Neural progenitor cell (in vitro differentiated cells): ENCODE measurements at places on chromosomes 13 and 19.

- no peak for DNase-seq
Measured at GRCh38 chr19:35039881-35040825, 1.4 kb upstream of the HPN start.

DNA sequence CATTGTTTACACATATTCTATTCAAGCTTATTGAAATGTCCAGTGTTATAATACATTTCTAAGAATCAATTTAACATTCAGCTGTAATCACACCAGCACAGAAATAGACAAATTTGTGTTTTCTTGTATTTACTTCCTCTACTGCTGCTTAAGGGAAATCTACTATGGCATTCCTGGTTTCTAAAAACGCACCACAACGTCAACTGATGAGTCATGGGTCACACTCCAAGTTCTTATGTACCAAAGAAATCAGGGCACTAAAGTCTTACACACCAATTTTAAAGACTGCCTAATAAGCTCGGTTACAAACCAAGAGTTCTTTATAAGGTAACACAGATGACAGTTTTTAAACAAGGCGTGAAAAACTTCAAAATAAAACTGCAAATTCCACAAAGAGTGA, 13.2 kb downstream of the LNX2 start:
- no peak for DNase-seq

- no peak for DNase-seq
Measured at GRCh38 chr13:30819136-30819888, 84.0 kb downstream of the ALOX5AP start.

- no peak for DNase-seq
Measured at GRCh38 chr13:21316376-21316775, 139.9 kb downstream of the MRPL57 start.

GRCh38 chr19:42255766-42256745, 1.1 kb upstream of the ERF start:
- peak; percentile 84 for DNase-seq

DNA sequence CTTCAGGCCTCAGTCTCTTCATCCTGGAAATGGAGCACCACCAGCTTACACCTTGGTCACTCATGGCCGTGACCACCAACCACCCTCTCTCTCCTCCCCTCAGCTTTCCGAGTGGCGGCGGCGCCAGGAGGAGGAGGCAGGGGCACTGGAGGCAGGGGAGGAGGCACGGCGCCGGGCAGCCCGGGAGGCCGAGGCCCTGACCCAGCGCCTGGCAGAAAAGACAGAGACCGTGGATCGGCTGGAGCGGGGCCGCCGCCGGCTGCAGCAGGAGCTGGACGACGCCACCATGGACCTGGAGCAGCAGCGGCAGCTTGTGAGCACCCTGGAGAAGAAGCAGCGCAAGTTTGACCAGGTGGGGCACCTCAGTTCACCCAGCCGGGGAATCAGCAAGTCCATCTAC, 47.7 kb downstream of the KCNC3 start:
- no peak for DNase-seq

DNA sequence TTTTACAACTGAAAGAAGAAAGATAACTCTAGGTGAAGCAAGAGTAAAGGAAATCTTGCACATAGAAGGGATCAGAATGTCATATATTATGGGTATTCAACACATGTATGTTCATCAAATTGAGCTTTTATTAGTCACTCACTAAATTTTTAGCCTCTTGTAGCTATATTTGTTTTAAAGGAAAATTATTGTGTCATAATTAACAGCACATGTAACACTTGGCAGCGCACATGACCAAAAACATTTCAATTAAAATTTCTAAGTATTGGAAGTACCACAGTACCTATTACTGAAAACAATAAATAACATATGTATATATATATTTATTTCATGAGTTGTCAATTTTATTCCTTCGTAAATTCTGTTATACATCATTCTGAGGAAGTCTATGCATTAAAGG, 2800.4 kb downstream of the PCDH9 start:
- DNase-seq: no peak

DNA sequence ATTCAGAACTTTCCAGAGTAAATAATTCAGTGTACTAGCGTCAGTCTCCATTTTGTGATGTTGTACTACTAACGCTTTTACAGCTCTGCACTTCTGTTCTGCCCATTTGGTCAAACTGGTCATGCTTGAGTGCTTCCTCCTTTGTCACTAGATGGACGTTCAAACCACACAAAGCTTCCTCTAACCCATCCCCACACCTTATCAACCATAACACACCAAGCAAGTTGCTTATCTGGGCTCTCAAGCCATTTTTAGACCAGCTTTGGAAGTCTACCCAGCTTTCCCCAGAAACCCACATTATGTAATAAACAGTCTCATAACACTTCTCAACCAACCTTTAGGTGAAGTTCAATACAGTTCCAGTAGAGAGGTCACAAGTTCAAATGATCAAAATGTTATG, 2.3 kb upstream of the ZNF347 start:
- no peak for DNase-seq

- DNase-seq: no peak
Measured at GRCh38 chr13:93953841-93954240, 525.6 kb downstream of the DCT start.

GRCh38 chr13:82294226-82294625, 1588.0 kb downstream of the SLITRK1 start:
- no peak for DNase-seq

DNA sequence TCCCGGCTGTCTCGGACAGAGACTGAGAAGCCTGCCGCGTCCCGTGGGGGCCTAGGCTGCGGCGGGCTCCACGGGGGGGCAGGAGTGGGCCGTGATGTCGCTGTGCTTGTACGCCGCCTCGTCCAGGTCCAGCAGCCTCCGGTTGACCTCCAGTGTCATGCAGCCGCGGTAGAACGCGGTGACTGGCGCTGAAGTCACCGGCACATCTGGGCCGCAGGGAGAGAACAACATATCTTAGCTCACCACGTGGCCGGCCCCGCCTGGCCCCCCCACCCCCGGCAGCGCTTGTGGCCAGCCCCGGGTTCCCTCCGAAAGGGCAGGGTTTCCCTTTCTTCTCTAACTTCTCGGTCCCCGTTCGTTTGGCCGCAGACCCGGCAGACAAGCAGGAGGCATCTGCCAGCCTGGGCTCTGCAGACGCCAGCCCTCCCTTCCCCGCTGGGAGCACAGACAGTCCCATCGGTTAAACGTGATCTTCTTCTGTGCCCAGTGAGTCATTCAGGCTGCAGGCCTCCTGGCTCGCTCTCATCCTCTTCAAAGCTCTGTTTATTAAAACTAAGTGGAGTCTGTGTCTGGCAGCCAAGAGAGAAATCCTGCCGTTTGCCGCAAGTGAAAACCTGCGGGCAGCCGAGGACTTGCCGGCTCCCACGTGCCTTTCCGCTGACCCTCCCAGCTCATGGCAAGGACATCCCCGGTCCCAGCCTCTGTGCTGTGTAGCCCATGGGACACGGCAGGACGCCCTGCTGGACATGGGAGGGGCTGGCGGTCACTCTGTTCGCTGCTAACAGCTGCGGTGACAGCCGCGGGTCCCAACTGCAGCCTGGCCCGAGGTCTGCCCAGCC, 42.8 kb downstream of the GAS6 start:
- DNase-seq: no peak

DNA sequence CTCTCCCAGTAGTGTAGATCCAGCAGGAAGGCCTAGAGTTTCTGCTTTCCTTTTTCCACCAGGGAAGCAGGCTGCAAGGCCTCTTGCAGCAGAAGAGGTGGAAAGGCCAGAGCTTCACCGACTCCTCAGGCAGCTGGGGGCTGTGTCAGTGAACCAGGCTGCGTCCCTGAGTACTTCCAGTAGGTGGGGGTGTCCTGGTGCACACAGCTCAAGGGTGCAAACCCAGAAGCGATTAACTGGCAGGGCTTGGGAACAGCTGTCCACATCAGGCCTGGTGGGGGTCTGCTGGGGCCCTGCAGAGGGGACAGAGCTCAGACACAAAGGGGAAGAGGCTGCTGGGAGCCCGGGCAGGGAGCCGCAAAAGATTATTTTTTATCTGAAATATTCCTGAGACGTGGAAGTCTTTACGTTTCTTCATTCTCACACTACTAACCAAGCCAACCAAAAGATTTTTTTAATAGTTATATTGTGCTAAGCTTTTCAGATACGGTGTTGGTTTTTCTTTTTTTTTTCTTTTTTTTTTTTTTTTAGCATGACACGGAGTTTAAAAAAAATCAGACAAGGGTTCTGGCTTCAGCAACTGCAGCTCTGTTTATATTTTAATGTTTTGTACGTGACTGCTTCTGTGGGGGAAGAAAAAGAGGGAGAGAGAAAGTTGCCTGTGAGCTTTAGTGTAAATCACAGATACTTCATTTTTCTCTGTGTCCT, 11.0 kb downstream of the TSHZ3 start:
- DNase-seq: peak; percentile 88

- no peak for DNase-seq
Measured at GRCh38 chr13:22082030-22082429, 411.2 kb downstream of the FGF9 start.

DNA sequence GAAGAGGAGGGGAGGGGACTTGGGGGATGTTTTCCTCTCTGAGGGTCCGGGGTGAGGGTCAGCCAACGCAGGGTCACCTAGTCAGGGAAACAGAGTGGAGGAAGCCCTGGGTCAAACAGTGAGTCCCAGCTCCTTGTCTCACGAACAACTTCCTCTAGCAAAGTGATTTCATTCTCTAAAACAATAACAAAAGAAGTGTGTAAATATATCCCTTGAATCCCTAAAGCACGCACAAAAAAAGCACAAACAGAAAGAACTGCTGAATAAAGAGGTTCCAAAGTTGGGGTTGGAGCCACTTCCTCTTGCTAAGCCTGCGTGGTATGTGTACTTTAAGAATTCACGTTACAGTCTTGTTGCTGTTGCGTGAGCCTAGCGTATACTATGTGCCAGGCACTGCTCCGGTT, 1.5 kb upstream of the C5AR2 start:
- no peak for DNase-seq

GRCh38 chr19:28475525-28475924, 737.4 kb downstream of the UQCRFS1 start:
- no peak for DNase-seq

DNA sequence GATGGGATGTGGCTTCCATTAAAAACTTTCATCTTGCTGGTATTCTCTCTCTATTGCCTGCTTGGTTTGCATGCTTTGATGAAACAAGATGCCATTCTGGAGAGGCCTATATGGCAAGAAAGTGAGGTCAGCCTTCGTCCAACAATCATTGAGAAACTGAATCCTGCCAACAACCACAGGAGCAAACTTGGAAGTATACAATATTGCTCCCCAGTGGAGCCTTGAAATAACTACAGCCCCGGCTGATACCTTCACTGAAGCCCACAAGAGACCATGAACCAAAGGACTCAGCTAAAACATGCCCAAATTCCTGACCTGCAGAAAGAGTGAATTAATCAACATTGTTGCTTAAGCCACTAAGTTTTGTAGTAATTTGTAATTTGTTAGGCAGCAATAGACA, 82.5 kb upstream of the FGF14 start:
- DNase-seq: peak; percentile 41

DNA sequence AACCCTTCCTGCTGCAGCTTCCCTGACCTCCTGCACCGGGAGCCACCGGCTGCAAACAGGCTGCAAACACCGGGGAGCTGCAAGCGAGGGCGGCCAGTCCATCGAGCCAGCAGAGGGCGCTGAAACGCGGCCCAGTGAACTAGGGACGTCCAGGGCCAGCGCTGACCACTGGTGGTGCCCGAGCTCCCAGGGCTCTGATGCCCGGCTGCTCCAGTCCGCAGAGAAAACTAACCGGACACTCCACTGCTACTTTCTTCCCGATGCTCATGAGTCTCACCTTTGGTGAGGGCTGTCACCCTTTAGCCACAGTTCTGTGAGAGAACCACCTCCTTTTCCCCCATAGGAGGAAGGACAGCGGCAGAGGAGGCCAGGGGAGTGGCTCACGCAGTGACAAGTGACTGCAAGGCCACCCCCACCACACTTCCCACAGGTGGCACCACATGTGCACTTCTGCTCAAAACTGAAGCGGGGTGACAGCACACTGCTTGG, 82.8 kb upstream of the MTIF3 start:
- DNase-seq: peak; percentile 94

DNA sequence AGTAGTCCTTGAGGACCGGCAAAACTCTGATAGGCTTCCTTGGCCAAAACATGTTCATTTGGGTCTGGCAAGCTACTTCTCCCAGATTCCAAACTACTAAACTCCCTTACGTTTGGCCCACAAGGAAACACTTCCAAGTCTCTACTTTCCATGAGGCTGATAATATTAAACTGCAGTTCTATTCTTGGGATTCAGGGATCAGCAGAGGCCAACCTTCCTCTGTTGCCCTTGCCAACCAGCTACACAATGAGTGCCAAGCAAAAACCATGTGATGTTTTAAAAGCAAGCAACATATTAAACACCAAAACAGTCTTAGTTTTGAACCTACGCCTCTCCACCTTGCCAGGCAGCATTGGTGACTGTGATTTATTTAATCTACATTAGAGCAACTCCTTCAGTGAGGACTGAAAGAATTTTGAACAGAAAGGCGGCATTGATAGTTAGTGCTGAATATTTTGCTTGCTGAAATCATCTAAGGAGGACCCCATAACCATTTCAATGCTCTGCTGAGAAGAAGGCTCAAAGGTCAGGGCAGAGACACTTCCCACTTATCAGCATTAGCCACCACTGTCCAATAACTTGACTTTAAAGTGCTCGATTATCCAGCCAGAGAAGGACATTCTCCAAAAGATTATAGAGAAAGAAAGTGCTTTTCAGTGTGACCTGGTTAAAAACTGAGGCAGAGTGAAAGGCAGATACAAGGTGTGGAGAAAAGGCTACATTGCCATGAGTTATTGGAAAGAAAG, 287.1 kb downstream of the TBC1D4 start:
- no peak for DNase-seq

DNA sequence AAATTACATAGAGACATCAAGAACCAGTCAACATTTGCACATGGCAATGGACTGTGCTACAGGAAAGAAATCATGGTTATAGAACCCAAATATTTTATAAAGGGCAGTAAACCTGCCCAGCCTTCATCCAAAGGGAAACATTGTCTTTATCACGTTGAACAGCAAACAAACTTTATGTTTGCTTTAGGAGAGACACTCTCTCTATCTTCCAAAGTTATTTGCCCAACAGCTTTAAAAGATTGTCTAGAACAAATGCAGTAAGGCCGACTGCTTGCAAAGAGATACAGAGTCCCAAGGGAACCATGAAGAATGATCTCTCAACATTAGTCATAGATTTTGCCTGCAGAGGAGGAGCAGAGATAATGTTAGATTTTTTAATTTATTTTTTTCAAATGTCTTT, 1323.5 kb upstream of the SLC10A2 start:
- DNase-seq: no peak

DNA sequence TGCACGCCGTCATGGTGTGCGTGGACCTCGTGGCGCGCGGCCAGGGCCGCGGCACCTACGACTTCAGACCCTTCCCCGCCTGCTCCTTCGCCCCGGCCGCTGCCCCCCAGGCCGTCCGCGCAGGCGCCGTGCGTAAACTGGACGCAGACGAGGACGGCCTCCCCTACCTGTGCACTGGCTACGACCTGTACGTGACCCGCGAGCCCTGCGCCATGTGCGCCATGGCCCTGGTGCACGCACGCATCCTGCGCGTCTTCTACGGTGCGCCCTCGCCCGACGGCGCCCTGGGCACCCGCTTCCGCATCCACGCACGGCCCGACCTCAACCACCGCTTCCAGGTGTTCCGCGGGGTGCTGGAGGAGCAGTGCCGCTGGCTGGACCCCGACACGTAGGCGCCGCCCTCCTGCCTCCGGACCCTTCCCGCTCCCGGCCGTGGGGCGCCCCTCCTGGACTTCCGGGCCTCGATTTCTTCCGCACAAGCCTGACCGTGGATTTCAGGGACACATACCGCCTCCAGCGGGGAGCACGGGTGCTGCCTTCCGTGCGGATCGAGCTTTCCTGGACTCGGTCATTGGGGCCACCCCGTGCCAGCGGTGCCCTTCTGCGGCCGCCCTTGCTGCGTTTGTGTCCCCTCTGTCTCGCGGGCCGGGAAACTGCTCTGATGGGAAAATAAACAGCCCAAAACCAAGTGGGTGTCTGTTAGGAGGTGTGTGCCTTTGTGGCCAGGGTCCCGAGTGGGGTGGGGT, 7.7 kb downstream of the ADAT3 start:
- DNase-seq: no peak
